CD4-positive, alpha-beta T cell (primary cell): ENCODE measurements at places on chromosomes 13 and 19. TPM values are rescaled to one million over a fixed set of nuclear protein-coding genes. Genes with fewer than 3 reads are reported as not detected.

DNA sequence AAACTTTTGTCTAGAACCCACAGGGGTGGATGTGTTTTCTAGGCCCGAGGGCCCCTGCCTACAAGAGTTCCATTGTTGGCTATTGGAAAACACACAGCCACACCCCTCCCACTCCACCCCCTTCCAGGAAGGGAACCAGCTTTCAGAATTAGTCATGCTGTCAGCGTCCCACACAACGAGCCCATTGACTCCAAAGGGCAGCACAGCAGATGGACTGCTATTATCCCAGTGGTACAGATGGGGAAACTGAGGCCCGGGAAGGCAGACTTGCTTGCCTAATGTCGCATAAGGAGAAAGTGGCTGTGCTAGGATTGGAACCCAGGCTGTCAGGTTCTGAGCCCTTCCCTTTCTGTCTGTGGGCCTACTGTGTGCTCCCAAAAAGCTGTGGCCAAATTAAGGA is 8.1 kb upstream of the FXYD3 start:
- no peaks in the 10 kb centered on the region for H3K27me3 ChIP-seq
- no peaks in the 10 kb centered on the region for H3K4me1 ChIP-seq
- DNase-seq, result no peak
- no peak overlapping the region for H3K4me3 ChIP-seq

DNA sequence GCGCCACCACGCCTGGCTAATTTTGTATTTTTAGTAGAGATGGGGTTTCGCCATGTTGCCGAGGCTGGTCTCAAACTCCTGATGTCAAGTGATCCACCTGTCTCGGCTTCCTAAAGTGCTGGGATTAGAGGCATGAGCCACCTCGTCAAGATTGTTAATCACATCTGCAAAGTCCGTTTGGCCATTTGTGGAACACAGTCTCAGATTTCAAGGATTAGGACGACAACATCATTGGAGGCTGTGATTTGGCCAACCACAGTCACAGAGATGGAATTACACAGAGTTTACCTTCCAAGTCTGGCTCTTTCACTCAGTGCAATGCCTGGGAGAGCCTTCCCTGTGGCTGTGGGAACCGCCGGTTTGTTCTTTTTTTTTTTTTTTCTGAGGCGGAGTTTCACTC is 17.8 kb downstream of the SULT2B1 start:
- H3K4me3 ChIP-seq, result no peak overlapping the region
- no peak for DNase-seq
- H3K27ac ChIP-seq, result no peak overlapping the region
- H3K27me3 ChIP-seq, result no peaks in the 10 kb centered on the region
- no peaks in the 10 kb centered on the region for H3K36me3 ChIP-seq

Gene SPTBN4
- total RNA-seq, result 0.59 TPM

- no peaks in the 10 kb centered on the region for H3K27me3 ChIP-seq
- no peak overlapping the region for H3K4me3 ChIP-seq
- no peaks in the 10 kb centered on the region for H3K36me3 ChIP-seq
- H3K4me1 ChIP-seq, result no peaks in the 10 kb centered on the region
- DNase-seq, result no peak
Observed at GRCh38 chr13:97411984-97412383, 22.0 kb upstream of the RAP2A start.

- no peak overlapping the region for H3K27ac ChIP-seq
- H3K27me3 ChIP-seq, result no peaks in the 10 kb centered on the region
- DNase-seq, result no peak
- no peak overlapping the region for H3K4me3 ChIP-seq
- H3K4me1 ChIP-seq, result no peaks in the 10 kb centered on the region
Observed at GRCh38 chr13:52896827-52897659, 48.6 kb upstream of the PCDH8 start.

Gene NOVA2
- total RNA-seq, result not detected

Gene TEX101
- total RNA-seq, result not detected

Gene PSG3
- not detected for total RNA-seq

- peak within 1 kb of the TSS; percentile 84 for H3K4me3 ChIP-seq
- DNase-seq, result no peak
- H3K4me1 ChIP-seq, result peaks cover 29% of the 10 kb centered on the region
Observed at GRCh38 chr19:48719263-48720171, at the start of gene MAMSTR. TSS of gene MAMSTR (minus strand) at chr19:48719725. CDS start at chr19:48719031, 694 bp downstream.

DNA sequence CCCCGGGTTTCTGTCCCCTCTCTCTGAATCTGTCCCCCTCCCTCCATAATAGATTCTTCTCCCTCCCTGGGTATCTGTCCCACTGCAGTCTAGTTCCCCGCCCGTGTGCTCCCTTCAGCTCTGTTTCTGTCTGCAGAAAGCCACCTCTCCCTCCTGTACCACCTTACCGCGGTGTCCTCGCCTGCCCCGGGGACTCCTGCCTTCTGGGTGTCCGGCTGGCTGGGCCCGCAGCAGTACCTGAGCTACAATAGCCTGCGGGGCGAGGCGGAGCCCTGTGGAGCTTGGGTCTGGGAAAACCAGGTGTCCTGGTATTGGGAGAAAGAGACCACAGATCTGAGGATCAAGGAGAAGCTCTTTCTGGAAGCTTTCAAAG is 1.3 kb downstream of the FCGRT start:
- DNase-seq, result no peak
- peak overlapping the region; percentile 46 for H3K27ac ChIP-seq
- H3K4me1 ChIP-seq, result peaks cover 44% of the 10 kb centered on the region
- H3K36me3 ChIP-seq, result no peaks in the 10 kb centered on the region
